ENCODE measurements at places on chromosomes 2 and 18.

GRCh38 chr2:173432049-173432754 lies 77.5 kb downstream of the CDCA7 start:
- no peak for DNase-seq

DNA sequence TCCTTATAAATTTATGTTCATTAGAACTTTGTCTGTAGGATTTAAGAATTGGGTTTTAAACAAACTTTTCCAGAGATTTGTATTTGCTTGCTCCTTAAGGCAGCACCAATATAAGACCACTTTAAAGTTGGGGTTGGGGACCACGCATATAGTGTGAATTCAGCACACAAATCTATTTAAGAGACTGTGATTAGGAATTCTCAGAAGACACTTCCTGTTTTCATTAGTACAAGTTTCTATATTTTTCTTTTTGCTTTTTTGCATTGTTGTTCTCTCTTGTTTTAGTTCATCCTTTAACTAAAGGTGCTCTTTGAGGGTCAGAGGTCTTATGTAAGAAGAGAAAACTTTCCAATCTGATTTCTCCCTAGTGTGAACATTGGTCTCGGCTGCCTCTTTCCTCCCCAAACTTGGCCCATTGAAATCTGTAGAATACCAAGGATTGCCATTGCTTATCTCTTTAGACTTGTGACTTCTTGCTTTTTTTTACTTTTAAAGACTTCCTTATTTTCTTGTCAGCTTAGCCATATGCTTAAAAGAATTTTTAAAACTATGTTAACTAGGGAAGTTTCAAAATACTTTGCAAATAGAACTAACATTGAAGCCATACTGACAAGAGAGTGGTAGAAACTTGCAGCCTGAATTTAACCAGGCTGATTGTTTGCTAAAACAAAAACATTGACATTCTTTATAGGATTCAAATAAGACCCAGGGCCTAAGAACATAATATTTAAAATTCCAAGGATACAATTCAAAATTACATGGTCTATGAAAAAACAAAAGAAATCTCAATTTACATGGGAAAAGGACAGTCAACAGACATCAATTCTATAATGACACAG lies 264.1 kb upstream of the FN1 start:
- no peak for DNase-seq

DNA sequence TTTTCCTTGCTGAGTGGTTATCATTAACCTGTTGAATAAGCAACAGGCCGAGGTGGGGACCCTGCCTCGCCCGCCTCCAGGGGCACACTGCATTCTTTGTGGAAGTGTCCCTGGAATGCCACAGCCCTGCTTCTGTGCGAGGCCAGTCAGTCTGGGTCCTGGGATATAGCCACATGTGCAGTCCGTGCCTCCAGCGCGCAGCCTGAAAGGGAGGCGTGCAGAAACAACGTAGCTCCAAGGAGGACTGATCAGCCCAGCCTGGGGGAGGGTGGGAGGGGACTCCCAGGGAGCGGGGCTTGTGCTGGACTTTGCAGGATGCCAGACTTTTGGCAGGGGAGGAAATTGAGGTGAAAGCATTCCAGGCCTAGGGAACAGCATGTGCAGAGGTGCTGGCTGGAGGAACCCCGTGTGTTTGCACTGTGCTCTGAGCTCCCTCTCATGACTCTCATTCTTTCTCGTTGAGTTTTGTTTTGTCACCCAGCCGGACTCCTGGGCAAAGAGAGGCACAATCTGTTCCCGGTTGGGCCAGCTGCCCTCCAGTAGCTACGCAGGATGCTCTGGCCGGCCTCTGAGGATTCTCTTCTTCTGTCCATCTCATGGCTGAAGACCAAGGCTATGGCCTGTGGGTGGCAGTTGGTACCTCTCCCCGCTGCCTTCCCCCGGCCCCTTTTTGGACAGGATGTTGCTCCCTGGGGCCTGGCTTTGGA lies 39.7 kb downstream of the HPCAL1 start:
- no peak for DNase-seq

- no peak for DNase-seq
These were observed 5.2 kb upstream of the C18orf63 start for GRCh38 chr18:74310411-74310810.

GRCh38 chr2:231920366-231920765 lies 5.8 kb downstream of the NPPC start:
- no peak for DNase-seq

DNA sequence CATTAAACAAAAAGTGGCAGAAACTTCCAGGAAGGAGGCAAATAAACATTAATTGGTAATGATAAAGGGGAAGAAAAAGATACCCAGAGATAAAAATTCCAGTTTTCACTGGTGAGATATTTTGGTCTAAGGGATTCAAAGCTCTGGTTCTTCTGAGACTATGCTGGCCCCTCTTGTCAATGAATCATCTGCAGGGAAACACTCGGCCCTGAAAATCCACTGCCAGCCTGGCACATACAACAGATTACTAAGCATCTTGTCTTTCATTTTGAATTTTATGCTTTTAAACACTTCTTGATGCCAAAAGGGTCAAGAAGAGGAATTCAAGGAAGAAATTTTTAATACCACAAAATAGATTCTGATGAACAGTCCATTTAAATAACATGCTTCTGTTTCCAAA lies 1603.8 kb upstream of the ZEB2 start:
- no peak for DNase-seq

GRCh38 chr18:46439037-46439436 lies 218.0 kb downstream of the LOXHD1 start:
- no peak for DNase-seq

- DNase-seq: no peak
These were observed 20.1 kb upstream of the PRLH start for GRCh38 chr2:237546040-237546875.

DNA sequence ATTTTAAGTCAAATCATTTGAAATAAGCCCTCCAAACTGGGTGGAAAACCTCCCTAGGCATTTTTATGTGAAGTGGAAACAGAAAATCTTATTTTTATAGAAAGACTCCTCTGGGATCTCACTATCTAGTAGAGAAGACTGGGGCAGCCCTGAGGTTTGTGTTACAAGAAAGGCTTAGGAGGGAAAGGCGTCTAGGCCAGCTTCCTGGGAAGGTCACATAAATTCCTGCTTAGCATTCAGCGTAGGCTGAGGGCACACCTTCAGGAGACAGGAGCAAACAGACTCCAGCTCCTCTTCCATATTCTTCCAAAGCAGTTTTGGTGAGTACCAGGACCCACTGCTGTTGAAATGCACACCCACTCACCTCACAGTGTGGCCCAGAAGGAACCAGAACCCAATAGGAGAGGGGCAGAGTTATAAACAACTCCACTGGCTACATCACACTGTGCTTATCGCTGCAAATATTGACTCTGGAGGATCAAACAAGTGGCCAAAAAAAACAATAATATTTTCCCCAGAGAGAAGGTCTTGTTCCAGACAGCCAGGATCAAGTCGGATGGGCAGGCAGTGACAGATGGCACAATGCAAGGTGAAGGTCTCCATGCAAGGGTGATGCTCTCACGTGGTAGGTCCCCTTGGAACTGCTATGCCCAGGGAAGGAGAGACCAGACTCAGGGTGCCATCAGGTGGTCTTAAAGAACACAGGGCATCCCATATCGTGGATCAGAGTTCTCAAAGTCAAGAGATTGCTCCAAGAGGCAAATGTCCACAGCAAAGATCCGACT lies 17.7 kb upstream of the IGFBP2 start:
- no peak for DNase-seq

DNA sequence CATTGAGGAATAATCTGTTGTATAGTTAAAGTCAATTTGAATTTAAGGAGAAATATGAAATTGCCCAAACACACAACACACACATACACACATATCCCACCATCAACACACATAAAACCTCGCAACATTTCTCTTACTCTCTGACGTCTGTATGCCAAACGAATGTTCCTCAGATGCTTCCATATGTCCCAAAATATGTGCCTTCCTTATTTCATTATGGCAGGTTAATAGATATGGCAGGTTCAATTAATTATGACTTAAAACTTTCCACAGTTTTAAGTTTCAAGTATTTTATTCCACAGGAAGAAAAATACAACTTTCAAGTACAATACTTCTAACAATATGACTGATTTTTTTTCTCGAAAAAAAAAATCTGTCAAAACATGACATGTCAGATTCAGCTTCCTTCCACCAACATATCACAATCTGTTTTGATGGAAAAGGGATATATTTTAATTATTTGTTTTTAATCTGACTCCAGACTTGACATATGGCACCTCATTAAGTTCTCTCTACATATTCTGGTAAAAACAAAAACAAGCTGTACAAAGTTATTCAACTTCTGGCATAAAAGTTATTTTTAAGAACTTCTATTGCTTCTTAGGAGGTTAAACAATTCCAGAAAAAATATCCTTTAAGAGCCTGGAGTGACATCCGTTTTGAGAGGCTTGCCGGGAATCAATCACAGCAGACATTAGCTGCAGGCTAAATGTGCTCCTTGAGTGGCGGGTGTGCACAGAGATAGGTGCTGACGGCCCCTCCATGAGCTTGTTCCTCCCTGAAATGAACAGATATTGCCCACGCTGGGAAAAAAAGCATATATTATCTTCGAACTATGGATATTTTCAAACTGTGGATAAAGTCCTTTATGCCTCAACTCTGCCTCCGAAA lies 812.7 kb downstream of the DCDC2C start:
- DNase-seq: no peak

GRCh38 chr2:96527286-96528005 lies 9.1 kb upstream of the ARID5A start:
- DNase-seq: no peak

DNA sequence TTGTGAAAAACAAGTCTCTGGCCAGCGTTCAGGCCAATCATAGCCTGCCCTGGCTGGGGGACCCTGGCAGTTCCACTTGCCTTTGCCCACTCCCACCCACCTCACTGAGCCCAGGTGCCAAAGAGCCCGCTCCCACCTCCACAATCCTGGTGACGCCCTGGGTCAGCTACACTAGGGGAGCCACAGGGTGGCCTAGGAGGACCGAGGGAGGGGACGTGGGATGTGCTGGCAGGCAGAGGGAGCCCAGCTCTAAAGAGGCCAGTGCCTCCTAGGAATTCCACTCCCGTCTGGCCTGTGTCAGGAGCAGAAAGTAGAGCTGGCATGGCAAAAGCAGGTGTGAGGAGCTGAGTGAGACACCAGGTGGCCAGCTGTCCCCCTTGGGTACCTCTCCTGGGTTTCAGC lies 49.3 kb downstream of the TNS1 start:
- DNase-seq: no peak

DNA sequence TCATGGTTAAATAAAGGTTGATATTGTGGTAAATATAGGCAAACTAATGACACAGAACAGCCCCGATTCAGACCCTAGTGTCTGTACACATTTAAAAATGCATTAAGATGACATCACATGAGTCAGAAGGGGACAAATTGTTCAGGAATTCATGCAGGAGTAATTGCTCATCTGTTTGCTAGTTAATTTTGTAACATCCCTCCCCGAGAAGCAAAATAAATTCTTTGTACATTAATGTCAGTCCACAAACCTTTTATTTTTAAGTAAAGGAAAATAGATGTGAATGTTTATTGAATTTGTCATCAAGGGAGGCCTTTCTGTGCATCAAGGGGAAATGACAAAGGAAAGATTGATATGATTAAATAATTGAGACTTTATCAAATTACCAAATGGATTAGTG lies 69.9 kb downstream of the SH3BP4 start:
- DNase-seq: peak; percentile 77

- DNase-seq: no peak
These were observed 83.1 kb downstream of the LRATD1 start for GRCh38 chr2:14715600-14715999.

GRCh38 chr18:62637807-62638687 lies 77.3 kb upstream of the PHLPP1 start:
- DNase-seq: no peak

DNA sequence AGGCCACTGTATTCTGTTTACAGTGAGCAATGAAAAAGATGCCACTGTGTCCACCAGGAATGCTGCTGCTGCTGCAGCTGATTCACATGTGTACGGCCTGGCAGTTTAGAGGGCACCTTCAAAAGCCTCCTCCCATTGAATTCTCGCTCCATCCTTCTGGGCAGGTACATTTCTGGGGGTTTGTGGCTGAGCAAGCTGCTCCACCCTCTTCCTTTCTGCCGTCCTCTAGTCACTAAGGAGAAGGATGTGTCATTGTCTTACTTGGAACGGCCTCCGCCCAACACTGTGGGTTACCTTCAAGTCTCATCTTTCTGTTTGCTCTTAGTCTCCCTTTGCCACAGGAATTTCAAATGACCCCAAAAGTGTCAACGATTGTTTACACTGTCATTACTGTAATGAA lies 182.0 kb downstream of the ZBTB7C start:
- no peak for DNase-seq

- no peak for DNase-seq
These were observed 33.1 kb upstream of the TTC39C start for GRCh38 chr18:23981369-23981980.

DNA sequence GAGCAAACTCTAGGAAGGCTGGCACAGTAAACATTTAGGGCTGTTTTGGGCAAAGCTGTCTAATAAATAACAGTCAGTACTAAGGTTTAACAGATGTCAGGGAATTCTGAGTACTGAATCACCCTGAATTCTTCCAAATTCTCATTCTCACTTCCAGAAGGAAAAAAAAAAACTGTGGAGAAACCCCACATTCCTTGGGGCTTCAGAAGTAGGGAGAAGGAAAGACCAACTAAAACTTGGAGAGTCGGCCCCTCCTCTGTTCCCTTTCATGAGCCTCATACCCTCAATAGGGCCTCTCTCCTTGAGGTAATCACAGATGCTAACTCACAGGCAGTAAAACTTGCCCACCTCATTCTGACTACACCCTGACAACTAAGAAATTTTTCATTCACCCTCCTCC lies 62.1 kb downstream of the CCDC148 start:
- no peak for DNase-seq

DNA sequence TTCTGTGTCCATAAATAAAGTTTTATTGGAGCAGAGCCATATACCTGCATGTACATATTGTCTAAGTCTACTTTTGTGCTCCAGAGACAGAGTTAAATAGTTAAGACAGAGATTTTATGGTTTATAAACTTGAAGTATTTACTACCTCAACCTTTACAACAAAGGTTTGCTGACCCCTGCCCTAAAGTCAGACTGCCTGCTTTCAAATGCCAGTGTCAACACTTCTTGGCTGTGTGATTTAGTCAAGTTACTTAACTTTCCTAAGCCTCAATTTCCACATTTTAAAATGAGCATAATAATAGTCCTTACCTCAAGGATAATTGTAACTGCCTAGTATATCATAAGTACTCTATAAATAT lies 44.4 kb upstream of the ITPRID2 start:
- no peak for DNase-seq

DNA sequence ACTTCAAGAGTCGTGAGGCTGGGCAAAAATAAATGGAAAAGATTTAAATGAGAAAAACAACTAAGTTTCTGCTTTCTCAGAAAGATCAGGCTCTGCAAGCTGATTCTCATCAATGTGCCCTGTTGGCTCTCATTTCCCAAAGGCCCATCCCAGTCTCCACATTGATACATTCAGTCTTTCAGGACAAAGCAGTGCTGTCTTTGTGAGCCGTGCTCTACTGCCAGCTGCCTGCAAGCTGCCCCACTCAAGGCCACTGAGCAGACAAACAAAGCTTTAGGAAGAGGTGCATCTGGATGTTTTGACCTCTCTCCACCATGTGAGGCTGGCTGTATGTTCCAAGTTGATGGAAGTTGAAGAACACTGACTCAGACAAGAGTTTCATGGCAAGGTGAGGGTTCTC lies 48.8 kb downstream of the FSHR start:
- DNase-seq: no peak

GRCh38 chr2:202140522-202141252 lies 67.6 kb downstream of the KIAA2012 start:
- DNase-seq: no peak

GRCh38 chr18:59744271-59744721 lies 47.1 kb upstream of the CCBE1 start:
- DNase-seq: peak; percentile 73

- no peak for DNase-seq
These were observed 138.4 kb upstream of the HDAC4 start for GRCh38 chr2:239539083-239539775.

GRCh38 chr2:28356095-28356911 lies 36.4 kb upstream of the FOSL2 start:
- peak; percentile 42 for DNase-seq
